ENCODE measurements at places on chromosomes 5 and 9. TPM values are rescaled to one million over a fixed set of nuclear protein-coding genes. Genes with fewer than 3 reads are reported as not detected.

PPP3R2 gene
- total RNA-seq, result not detected

LTC4S gene
- 3.7 TPM for total RNA-seq

- no peaks in the 10 kb centered on the region for H3K27me3 ChIP-seq
- no peaks in the 10 kb centered on the region for H3K36me3 ChIP-seq
- H3K4me1 ChIP-seq, result no peaks in the 10 kb centered on the region
- no peak overlapping the region for H3K27ac ChIP-seq
These were observed 72.4 kb downstream of the MSX2 start for GRCh38 chr5:174796711-174797192.

- DNase-seq, result no peak
- H3K4me1 ChIP-seq, result no peaks in the 10 kb centered on the region
- no peak overlapping the region for H3K27ac ChIP-seq
- peaks cover 8% of the 10 kb centered on the region for H3K36me3 ChIP-seq
These were observed 1.0 kb downstream of the CLIC3 start for GRCh38 chr9:136995362-136995761.

DNA sequence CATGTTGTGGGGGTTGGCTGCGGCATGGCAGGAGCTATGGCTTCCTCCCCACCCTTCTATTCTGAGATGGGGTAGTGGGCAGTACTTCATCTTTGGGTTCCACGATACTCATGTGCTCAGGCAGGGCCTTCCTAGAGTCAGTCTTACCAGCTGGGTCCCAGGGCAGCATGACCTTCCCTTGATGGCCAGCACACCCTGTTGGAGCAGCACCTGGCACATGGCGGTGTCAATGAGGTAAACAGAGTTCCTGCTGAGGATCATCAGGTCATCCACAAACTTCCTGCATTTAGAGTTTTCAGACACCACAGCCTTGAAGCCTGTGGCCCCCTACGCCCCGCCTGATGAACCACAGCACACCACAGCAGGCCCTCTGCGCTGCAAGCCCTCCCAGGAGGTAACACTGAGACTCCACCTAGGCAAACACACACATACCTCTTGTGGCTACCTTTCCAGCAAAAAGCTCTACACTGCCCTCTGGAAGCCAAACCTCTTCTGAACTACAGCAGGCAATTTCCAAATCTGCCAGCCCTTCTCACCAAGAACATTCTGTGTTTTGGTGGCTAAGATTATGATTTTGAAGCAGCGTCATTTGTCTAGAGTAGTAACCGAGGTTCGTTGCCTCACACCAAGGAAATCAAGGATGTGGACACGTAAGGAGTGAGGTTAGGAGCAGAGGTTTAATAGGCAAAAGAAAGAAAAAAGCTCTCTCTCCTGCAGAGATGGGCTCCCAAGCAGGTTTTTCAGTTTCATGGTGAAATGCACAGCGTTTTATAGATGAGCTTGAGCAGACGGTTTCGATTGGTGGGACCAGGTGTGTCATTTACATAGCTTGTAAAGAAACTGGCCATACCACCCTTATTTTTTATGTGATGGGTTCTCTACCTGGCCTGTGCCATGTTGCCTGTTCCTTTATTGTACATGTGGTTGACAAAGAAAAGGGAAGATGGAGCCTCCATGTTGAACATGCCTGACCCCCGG lies 20.3 kb upstream of the TMEM174 start:
- no peaks in the 10 kb centered on the region for H3K4me1 ChIP-seq
- no peak overlapping the region for H3K27ac ChIP-seq
- DNase-seq, result peak; percentile 46

- no peak overlapping the region for H3K4me3 ChIP-seq
- DNase-seq, result no peak
- peaks cover 7% of the 10 kb centered on the region for H3K36me3 ChIP-seq
- no peak overlapping the region for H3K27ac ChIP-seq
These were observed 71.8 kb downstream of the EGFLAM start for GRCh38 chr5:38330207-38330606.

DNA sequence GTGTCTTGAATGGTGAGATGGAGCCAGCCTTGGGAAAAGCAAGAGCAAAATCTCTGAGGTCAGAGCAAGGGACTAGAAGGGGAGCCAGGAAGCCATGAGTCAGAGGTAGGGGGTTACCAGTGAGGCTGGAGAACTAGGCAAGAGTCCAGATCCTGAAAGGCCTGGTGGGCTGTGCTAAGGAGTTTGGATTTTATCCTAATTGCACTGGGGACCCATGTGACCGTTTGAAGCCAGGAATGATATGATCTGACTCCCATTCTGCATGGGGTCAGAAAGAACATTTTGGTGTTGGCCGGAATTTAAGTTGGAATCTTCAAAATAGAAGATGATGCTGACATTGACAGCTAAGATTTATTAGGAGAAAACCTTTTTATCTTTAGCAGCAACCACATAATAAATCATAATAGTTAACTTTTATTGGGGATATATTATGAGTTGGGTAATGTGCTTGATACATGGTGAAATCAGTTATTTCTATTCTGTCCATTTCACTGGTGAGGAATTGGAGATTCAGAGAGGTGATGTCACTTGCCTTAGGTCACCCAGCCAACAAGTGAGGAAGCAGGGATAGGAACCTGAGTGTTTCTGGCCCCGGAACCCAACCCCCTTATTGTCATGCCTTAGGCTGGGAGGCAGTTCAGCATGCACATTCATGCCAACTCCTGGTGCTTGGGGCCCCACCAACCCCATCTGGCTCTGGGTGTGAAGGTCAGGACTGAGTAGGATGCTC lies 61.5 kb upstream of the RARS1 start:
- no peaks in the 10 kb centered on the region for H3K27me3 ChIP-seq
- H3K4me3 ChIP-seq, result no peak overlapping the region
- no peak for DNase-seq

Measured in H9 (cell line).